Stimulated activated naive B cell treated with anti-CD40 and anti-IgM and Interleukin-4, amounts not matched to agents 10 μg/mL and 1 μg/mL and 100 μg/mL, for 72 hours (primary cell): ENCODE measurements at places on chromosomes 16 and 17.
A peak's percentile ranks its signal among the peaks of the same experiment; 100 is the strongest.

DNA sequence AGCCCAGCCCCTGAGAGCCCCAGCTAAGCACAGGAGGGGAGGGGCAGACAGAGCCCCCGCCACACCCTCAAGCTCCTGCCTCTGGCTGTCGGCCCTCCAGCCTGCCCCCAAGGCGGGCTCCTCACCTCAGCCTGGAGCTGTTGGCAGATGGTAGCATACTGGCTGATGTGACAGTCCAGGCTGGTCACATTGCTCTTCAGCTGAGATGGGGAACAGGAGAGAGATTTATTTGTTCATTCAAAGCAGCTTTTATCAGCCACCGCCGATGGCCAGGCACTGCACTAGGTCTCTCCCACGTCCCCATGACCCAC is 14.8 kb downstream of the KIF18B start:
- no peak for DNase-seq

GRCh38 chr17:57566721-57567120 is 178.4 kb downstream of the CCDC182 start:
- no peak for DNase-seq

- DNase-seq: no peak
These were observed 53.5 kb downstream of the KLHDC4 start for GRCh38 chr16:87712184-87712762.

DNA sequence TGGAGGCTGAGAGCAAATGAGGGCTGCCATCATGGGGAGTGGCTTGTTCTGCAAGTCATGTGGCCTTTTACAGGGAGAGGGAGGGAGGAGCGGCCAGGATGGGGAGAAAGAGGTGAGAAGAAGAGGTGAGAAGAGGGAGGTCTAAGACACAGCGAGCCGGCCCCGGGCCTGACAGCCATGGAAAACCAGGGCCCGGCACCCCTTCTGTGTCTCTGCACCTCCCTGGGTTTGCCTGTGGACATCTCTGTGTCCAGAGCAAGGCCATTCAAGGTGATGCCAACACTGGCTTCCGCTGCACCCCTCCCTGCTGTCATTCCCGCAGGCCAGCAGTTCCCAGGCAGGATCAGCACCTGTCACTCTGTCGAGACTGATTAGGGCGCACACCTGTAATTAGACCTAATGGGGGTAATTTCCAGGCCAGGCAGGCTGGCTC is 75.6 kb downstream of the MGAT5B start:
- DNase-seq: no peak

DNA sequence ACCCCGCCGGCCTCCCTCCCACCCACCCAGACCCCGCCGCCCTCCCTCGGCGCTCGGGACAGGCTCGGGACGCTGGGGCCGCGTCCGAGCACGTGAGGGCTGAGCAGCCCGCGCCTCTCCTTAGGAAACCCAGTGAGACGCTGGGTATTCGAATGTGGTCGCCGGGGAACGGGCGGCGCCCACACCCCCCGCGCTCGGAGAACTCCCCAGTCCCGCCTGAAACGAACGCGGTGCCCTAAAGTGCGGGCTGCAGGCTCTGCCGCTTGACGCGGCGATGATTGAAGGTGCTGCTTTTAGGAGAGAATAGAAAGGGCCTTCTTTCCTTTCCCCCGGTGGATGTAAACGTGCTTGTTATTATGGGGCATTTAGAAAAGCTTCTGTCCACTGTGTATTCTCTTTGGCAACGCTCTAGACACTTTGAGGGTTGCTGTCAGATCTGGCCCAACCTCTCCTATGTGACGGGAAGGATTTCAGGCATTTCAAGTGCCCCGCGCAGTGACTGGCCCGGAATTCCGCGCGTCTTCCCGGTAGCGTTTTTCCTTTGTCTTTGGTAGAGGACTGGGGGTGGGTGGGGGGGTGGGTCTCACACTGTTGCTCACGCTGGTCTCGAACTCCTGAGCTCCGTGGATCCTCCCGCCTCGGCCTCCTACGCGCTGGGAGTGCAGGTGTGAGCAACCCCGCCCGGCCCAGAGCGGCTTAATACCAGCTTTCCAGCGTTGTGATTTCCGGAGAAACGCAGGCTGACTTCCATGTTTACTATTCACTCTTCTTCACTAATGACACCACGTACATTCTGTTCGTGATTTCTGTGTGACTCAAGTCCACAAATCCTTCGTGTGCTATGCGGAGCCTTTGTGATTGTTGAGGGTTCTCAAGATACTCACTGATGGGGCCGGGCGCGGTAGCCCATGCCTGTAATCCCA is 21.8 kb upstream of the FOXK2 start:
- peak; percentile 34 for DNase-seq

GRCh38 chr17:17763734-17764133 is 73.1 kb downstream of the SREBF1 start:
- no peak for DNase-seq

DNA sequence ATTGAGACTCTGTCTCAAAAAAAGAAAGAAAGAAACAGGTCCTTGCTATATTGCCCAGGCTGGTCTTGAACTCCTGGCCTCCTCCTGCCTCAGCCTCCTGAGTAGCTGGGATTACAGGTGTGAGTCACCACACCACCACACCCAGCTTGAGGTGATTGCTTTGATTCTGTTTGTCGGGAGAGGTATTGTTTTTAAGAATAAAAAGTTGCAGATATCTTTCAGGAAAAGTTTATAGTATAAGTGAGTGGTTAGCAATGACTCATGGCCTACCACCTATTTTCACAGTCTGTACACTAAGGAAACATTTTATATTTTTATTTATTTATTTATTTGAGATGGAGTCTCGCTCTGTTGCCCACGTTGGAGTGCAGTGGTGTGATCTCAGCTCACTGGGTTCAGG is 45.0 kb downstream of the RHOT1 start:
- DNase-seq: no peak

DNA sequence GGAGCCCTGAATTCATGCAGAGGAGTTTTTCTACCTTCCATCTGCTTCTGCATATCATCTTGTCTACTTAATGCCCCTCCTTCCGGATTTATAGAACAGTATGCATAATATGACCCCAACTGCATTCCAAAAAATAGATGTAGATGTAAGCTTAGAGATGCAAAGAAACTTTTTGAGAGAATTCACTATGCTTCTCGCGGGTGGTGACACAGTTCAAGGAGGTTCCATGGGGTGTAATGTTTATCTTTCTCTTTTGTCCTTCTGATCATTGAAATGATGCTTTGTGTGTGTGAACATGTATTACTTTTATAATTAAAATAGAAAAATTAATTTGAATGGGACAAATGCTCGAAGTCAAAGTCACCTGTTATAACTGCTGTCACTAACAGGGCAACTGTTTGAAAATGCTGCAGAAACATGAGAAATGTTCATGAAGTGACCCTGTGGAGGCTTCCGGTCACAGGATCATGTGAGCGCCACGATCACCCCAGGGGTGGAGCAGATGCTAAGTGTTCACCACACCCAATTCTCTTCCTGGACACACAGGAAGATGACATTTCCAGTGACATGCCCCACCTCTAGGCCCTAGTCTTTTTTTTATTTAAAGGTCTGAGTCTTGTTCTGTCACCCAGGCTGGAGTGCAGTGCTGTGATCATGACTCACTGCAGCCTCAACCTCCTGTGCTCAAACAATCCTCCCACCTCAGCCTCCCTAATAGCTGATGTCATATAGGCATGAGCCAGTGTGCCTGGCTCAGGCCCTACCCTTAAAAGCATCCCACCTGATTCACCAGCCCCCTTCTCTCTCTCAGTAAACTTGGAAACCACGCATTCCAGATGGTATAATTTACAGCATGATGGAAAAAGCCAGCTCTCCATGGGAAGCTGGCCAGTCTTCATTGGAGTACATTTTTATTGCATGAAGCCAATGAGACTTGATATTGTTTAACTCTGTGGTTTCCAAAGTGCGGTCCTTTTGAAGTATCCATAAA is 21.0 kb upstream of the AGRP start:
- DNase-seq: no peak

GRCh38 chr16:1809281-1809801 is 15.8 kb upstream of the IGFALS start:
- no peak for DNase-seq

DNA sequence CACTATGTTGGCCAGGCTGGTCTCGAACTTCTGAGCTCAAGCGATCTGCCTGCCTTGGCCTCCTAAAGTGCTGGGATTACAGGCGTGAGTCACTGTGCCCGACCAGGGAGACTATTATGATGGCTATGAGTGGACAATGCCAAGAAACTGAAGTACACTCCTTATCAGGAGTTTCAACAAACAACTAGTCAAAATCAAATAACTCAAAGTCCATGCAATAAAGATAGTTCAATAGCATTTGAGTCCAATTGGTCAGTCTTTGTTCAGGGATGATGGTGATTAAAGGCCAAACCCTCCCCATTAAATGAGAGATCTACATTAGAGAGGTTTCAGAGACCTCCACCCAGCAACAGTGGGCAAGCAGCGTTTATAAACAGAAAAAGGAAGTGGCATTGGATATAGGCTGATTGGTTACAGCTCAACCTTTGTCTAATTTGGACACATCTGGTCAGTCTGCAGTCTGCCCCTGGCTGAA is 8.0 kb downstream of the CHST5 start:
- no peak for DNase-seq

GRCh38 chr16:3099732-3100499 is 822 bp upstream of the ZSCAN10 start:
- peak; percentile 74 for DNase-seq

- DNase-seq: peak; percentile 68
These were observed 12.7 kb downstream of the SLC35B1 start for GRCh38 chr17:49694847-49695697.

DNA sequence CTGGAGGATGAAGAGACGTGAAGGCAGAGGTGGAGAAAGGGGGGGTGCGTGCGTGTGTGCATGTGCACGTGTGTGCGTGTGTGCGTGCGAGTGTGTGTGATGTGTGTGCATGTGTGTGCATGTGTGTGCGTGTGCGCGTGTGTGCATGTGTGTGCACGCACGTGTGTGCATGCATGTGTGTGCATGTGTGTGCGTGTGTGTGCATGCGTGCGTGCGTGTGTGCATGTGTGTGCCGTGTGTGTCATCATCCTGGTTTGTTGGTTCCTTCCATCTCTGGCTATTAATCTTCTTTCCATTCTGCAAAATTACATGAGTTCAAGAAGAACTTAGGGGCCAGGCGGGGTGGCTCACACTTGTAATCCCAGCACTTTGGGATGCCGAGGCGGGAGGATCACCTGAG is 17.0 kb upstream of the RPL38 start:
- no peak for DNase-seq
